ENCODE measurements at places on chromosomes 1 and 21.

DNA sequence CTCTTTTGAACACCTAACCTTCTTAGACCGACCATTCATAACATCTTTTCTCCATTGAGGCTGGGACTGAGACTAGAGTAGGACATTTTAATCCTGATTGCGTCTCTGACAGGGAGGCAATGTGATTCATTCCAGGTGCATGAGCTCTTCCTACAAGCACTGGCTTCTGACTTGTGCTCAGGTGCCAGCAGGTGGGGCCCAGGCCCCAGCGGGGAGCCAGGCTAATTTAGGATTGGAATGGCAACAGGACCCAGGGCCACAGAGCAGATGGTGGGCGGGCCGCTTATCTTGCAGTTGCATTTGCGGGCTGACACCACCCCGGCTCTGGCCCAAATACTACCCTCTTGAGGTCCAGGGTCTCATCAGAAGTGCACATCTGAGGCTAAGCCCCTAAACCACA lies 4.1 kb downstream of the GPA33 start:
- DNase-seq, result no peak

DNA sequence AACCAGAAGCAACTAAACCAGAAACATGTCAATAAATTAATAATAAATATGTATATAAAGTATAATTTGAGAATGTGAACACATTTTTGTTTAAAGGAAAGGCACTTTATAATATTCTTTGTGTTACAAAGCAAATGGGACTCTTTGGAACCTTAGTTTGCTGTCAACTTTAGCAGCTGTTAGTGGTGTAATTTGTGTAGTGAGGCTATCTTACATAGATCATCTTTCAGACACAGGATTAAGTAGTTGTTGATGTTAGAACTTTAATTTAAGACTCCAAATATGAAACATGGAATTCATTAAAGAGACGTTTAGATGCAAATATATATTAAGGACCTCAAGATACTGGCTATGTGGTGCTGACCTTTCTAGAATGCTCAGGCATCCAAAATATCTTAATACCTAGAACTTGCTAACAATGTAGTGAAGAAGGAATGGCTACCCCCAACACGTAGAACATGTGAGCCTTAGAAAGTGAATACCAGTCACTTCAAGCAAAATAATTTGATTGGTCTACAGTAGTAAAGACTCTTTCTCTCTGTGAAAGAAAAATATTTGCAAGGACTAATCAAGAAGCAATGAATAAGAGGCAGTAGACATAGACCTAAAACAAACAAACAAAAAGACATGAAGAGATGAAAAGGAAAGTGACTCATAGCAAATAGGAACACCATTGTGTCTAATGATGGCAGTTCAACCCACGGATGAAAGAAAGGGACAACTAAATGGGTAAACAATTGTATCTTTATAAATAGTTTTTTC lies 811.4 kb downstream of the USP25 start:
- DNase-seq, result no peak

- DNase-seq, result no peak
These were observed 9.1 kb downstream of the ANGPTL7 start for GRCh38 chr1:11198257-11198656.

GRCh38 chr1:209485167-209485566 lies 98.3 kb upstream of the CAMK1G start:
- DNase-seq, result peak; percentile 93

- no peak for DNase-seq
These were observed 168.9 kb downstream of the FASLG start for GRCh38 chr1:172827841-172828240.

GRCh38 chr1:186530109-186530508 lies 69.2 kb upstream of the PDC start:
- DNase-seq, result no peak

GRCh38 chr1:207052911-207053769 lies at the start of gene PFKFB2:
PFKFB2 (plus strand) TSS chr1:207053275; CDS start chr1:207054718, 1,443 bp downstream.
- DNase-seq, result peak; percentile 99

- no peak for DNase-seq
These were observed 30.9 kb downstream of the SLC66A1 start for GRCh38 chr1:19342894-19343616.

DNA sequence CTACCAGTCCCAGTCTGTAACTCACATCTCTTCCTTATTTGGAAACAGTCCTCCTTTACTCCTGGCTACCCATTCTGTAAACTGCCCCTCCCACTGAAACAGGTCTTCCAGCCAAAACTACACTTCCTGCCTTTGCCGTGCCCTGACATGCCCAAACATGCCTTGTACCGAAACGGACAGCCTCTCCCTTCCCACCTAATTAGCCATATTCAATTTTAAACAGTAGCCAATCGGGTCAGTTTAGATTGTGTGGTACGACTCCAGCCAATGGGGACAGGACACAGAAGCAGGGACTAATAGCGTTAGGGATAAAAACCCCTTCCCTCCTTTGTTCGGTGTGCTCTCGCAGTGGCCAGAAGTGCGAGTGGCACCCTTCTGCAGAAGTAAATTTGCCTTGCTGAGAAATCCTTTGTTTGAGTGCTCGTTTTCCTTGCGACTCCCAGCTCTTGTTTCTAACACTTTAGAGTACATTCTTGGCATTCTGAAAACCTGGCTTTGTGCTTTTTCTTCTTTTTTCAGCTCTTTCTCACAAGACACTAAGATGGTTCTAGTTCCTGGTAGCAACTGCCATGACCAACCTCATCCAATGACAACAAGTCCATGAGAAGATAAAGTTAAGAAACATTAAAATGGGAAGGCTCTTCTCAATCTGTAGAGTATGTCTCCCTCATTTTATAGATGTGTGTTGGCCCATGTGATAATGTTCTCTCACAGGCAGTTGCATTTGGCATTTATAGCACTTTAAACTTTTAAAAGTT lies 325.1 kb upstream of the GREM2 start:
- no peak for DNase-seq
